Activated naive CD8-positive, alpha-beta T cell treated with anti-CD3 and anti-CD28 coated beads, Interleukin-2, amount 10 ng/mL, durations not matched to agents 7 days and 5 days (primary cell): ENCODE measurements at places on chromosomes 2 and 18.

DNA sequence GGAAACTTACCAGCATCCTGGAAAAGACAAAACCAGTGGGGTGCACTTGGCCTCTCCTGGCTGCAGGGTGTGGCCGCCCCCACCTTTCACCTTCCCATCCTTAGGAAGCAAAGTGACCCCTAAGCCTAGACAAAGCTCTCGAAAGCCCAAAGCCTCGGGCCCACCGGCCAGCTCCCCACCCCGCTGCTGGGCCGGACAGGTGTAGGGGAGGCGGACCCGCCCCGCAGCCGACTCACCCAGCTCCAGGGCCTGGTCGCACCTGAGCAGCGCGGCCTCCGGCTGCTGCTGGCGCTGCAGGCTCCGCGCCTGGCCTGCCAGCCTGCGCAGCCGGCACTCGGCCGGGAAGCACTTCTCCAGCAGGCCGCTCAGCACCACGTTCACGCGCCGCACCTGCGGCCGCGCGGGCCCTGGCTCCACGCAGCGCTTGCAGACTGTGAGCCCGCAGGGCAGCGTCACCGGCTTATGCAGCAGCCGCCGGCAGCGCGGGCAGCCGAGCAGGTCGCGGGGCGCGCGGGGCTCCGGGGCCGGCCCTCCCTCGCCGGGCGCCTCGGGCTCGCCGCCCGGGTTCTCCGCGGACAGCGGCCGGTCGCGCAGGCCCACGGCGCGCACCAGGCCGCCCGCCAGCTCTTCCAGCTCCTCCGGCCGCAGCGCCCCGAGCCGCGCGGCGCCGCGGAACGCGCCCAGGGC, 979 bp downstream of the LONRF2 start:
- peak; percentile 43 for DNase-seq

GRCh38 chr2:40199771-40200170, 252.1 kb downstream of the SLC8A1 start:
- no peak for DNase-seq

GRCh38 chr2:9565436-9566153, 10.0 kb upstream of the ADAM17 start:
- no peak for DNase-seq

DNA sequence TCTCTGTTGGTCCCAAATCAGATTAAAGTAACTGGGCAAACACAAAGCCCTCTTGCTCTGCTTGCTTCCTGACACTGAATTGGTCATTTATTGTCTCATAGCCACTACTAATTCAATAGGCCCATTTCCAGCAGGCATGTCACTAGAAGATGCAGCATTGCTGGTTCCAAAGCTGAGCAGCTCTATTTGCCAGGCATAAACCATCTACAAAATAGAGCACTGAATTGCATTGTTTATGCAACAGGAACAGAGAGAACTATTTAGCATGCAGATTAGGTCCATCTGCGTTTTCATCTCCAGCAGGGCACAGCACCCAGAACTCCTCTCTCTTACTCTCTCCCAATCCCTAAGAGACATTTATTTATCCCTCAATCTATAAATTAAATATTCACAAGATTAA, 227.6 kb downstream of the SUCLG1 start:
- DNase-seq, result no peak

DNA sequence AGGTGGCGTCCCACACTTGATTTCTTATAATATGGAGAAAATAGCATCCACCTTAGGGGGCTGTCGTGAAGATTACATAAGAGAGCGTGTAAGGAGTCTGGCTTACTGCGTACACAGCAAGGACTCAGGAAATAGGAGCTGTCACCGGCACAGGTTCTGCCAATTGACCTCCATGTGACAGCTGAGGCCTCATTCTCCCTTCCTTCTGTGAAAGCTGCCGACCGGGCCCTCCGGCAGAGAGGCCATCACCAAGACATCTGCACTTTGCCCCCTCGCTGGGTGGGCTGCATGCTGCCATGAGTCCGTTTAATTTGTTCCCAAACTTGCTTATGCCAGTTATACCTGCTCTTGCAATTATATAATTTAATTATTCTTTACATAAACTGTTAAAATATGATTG, 27.7 kb downstream of the HS1BP3 start:
- no peak for DNase-seq

DNA sequence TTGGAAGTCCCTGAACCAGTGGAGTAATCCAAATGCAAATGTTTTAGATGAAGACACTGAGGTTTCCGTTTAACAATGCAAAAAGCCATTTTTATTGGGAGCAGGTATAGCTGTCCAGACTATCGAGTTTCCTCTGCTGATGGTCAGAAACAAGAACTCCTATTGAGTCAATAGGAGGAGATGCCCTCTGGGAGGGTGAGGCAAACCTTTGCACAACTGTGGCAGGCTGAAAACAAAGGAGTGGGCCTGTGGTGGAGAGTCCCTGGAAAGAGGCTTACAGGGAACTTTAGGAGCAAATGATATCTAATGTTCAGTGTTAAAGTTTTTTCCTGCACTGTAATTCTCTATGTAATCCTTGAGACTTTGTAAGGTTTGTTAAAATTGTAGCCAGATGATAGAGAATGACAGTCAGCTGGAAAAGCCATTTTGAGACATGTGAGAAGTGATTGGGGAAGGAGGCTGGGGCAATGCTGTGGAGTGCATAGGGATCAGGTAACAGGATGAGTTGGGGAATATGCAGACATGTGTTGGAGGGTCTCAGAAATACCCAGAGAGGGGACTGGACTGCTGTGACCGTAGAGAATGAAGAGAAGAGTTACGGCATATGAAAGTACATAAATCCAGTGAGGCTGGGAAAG, 15.1 kb upstream of the EML4 start:
- no peak for DNase-seq

GRCh38 chr18:30583768-30584167, 458.8 kb downstream of the DSC3 start:
- DNase-seq, result no peak

GRCh38 chr2:106178716-106179115, 15.4 kb downstream of the UXS1 start:
- DNase-seq, result no peak

DNA sequence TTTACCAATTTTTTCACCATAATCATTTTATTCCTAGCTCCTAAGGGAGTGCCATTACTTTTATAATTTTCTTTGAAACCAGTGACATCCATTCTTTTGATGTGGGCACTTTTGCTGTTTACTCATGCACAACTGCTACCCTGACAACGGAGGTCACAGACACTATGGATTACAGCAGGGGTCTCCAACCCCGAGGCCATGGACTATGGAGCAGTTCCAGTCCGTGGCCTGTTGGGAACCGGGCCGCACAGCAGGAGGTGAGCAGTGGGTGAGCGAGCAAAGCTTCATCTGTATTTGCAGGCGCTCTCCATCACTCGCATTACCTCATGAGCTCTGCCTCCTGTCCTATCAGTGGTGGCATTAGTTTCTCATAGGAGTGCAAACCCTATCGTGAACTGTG, 34.6 kb downstream of the PRPF40A start:
- no peak for DNase-seq
